ENCODE measurements at places on chromosomes 5 and 9.

DNA sequence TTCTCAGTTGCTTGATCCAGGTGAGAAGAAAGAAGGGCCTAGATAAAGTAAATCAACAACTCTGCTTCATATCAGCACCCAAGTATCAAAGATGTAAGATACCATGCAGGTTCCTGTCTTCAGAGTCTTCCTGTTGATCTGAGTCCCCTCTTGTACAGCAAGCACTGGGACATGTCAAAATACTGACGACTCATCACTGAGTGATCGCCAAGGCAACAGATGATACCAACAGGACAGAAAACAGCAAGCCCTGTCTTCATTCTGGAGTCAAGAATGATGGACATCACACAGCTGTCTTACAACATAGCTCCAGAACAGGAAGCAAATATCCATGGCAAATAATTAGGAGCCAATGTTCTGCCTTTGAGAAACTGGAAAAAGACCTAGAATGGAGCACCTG, 83.7 kb downstream of the TARS1 start:
- DNase-seq = peak; percentile 34

GRCh38 chr5:129079496-129079895, 15.1 kb upstream of the ISOC1 start:
- no peak for DNase-seq

DNA sequence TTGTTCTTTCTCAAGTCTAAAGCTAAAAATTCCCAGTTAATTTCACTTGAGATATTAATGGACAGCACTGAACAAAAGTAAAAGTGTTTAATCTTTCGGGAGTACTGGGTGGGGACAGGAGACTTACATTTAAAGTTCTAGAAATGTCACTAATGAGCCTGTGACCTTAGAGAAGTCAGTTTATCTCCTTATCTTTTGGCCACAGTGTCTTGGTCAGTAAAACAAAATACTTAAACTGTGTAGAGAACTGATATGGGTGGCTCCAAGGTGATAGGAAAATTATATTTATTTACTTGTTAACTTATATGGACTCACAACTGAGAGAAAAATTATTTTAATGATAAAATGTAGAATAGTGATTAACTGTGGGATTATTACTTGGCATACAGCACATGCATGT, 8.9 kb downstream of the IPO11 start:
- DNase-seq = no peak

GRCh38 chr9:95003689-95004410, 277.4 kb downstream of the AOPEP start:
- peak; percentile 72 for DNase-seq

DNA sequence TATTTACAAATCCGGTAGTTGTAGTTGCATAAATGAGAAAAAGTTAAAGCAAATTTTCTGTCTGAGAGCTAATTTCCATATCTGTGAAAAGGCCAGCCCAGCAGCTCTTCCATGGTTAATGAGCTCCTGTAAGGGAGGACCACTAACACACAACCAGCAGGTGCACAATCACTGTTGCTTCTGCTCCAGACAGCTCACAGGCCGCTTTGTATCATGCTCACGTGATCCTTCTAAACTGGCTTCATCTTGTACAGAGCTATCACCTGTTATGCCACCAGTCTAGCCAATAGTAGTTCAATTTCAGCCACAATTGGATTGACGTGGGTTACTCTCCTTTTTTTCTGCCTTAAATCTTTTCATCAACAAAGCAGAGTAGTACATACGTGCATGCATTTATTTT, 38.3 kb upstream of the FBXL17 start:
- DNase-seq = no peak

GRCh38 chr5:82799361-82800077, 277.7 kb downstream of the TMEM167A start:
- peak; percentile 3 for DNase-seq

DNA sequence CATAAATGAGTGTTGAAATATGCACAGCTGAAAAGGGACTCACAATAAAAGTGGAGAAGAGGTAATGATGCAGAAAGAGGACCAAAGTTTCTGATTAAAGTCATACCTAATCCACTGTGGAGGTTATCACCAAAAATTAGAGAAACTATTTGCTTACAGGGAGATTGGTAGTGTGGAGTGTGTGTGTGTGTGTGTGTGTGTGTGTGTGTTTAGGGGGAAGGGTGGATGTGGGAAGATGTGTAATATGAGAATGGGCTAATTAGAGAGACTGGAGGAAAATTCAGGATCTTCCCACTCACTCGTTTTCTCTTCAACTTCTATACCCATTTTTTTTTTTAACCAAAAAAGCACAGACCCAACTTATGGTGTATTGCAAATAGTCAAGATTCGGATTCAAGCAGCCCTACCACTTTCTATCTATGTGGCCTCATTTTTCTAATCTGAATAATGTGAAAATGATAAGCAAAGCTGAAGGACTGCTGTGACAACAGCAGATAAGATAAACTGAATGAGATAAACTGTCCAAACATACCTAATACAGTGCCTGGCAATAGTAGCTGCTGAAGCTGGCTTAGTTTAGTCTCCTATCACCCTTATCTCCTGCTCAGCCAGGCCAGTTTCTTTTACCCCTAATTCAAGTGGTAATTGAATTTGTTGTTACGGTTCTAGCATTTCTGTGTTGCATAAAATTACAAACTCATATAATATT, 501.1 kb downstream of the KDM4C start:
- DNase-seq = no peak

Data from EH (cell line).